M059J (cell line): ENCODE measurements at places on chromosomes 7 and 10. TPM values are rescaled to one million over a fixed set of nuclear protein-coding genes. Genes with fewer than 3 reads are reported as not detected.
A peak's percentile ranks its signal among the peaks of the same experiment; 100 is the strongest.

The PKD2L1 gene
- total RNA-seq: not detected in 2 replicates

DNA sequence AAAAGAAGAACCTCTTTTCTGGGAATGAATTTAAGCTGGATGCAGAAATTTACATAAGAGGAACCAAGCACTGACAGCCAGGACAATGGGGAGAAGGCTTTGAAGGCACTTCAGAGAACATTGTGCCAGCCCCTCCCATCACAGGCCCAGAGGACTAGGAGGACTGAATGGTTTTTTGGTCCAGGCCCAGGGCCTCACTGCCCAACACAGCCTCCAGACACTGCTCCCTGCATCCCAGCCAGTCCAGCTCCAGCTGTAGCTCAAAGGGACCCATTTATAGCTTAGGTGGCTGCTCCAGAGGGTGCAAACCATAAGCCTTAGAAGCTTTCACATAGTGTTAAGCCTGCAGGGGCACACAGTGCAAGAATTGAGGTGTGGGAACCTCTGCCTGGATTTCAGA, 142.1 kb downstream of the DPY19L1 start:
- no peak for DNase-seq

DNA sequence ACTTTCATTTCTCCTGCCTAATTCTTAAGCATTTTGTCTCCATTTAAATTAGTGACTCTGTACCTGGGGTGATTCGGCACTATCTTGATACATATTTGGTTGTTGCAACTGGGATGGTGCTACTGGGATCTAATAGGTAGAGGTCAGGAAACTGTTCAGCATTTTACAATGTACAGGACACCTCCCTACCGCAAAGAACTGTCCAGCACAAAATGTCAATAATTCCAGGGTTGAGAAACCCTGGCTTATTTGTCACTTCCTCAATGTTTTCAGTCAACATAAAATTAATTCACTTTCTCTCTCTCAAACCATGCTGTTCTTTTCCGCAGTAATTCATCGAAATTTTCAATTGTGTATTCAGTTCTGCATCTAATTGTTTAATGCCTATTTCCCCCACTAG, 151.4 kb upstream of the CALCR start:
- DNase-seq: no peak

DNA sequence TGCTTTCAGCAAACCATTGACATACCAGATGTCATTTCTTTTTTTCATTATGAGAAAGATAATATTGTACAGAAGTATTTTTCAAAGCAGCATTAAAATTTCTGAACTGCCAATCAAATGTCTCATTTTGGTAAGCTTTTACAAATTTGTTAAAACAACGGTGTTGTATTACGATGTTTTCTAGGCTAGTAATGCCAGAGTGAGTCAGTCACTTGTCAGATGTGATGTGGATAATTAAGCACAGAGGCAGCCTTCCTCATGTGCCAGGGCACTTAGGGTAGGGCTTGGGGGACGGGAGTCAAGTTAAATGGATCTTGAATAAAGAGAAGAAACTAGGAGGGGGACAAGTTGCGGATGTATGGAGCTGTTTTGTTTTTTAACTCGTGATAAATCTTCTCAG, 10.1 kb downstream of the PSTK start:
- DNase-seq: peak; percentile 44

DNA sequence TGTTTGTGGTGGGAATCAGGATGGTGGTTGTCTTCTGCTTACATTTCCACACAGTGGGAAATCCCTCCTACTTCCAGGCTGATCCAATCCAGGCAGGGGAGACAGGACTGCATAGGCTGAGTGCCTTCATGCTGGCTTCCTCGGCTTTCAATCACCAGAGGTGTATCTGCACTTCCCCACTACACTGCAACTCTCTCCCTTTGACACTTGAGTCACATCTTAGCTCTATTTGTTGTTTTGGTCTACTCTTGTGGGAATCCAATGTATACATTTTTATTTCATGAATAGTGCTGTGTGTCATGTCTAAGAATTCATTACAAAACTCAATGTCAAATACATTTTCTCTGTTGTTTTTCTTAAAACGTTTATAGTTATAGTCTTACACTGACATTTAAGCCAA, 735.6 kb downstream of the XPNPEP1 start:
- no peak for DNase-seq
